ENCODE measurements at places on chromosomes 1 and 21.
A peak's percentile ranks its signal among the peaks of the same experiment; 100 is the strongest.

- DNase-seq: no peak
Measured at GRCh38 chr1:232557096-232557495, 72.8 kb downstream of the SIPA1L2 start.

DNA sequence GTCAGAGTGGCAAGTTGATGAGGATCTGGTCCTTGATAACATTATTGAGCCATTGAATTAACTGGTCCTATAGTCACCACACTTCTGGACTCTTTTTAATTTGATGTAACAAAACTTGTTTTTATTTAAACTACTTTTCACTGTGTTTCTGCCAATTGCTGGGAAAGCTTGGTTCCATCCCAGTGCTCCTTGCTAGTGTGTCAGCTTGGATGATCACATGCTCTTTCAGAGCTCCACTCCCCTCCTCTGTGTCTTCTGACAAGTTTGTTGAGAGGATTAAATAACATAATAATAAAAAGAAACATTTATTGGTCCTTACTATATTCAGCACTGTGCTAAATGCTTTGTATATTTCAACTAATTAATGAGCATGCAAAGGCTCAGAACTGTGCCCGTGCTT, 448.5 kb upstream of the B3GALT2 start:
- no peak for DNase-seq

DNA sequence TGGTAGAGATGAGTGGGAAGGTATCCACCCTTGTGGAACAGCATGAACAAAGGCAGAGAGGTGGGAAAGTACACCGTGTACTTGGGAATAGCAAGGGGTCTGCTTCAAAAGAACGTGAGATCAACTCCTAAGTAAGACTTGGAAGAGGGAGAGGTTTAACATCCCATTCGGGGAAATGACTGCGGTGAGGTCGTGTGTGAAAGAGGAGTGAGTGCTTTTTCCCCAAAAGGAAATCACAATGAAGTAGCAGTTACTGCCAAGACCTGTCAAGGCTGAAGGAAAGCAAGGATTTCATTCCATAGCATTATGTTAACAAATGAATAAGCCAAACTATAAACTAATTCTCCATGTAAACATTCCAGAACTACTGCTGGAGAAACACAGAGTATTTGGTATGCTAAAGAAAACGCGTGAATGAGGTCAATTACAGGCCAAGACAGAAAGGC, 20.0 kb upstream of the SYDE2 start:
- DNase-seq: no peak

GRCh38 chr21:32364796-32365195, 28.0 kb downstream of the URB1 start:
- no peak for DNase-seq

DNA sequence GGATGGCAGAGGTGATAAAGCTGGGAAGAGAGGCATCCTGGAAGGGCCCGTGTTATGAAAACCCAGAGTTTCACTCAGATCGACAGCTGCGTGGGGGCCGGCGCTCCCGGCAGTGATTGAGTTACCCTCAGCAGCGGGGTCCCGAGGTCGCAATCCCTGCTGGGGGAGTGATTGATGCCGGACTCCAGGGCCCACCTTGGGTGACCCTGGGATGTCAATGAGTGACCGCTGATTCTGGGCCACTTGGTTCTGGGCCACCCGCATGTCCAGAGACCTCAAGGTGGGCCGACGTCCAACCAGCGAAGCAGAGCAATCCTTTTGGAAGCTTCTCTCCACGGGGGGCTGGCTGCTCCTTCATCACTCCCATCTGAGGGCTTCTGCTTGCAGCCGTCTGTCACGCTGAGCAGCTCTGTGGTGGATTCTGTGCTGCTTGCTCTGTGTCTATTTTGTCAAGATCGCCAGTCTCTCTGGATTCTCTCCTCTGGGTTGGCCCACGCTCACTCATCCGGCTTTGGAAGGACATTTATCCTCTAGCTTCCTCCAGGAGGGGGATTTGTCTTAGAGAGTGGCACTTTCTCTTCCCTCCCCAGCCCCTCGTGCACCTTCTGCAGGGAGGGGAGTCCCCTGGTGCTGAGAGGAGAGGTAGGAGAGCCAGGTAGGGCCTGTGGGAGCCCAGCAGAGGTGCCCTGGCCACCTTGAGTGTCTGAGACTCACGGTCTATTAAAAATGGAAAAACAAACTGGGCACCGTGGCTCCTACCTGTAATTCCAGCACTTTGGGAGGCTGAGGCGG, 110.9 kb upstream of the C1orf174 start:
- DNase-seq: no peak

DNA sequence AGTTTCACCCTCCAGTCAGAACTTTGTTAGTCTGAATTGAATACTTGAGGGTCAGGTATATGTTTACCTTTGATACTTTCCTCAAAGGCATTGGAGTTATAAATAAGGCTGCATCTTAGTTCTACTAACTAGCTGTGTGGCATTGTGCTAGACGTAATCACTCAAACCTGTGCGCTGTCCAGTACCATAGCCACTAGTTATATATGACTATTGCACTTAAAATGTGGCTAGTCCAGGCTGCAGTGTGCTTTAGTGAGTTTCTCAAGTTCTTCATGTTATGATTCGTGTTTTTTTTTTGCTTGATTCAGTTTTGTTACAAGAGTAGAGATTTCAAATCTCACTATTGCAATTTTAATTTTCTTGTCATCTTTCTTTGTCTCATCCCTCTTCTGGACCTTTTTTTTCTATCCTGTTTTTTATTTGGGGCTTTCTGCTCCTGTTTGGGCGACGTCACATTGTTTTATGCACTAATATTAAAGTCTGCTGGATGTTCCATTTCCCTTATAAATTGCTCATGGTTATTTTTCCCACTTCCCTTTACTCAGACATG, 5.7 kb downstream of the MAN1A2 start:
- no peak for DNase-seq

DNA sequence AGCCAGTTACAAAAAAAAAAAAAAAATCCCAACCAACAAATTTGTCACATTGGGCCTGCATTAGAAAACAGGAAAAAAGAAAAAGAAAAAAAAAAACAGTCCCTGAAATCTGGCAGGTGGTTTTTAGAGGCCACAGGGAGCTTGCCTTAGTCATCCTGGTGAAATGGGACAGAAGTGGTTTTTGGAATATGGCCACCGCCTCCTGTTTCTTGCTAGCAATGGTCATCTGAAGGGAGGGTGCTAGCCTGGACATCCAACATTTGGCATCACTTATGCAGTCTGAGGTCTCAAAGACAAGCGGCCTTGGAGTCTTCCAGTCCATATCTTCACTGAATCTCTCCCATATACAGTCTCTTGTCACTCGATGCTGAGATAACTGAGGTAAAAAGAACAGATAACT, 20.1 kb upstream of the NKAIN1 start:
- no peak for DNase-seq

DNA sequence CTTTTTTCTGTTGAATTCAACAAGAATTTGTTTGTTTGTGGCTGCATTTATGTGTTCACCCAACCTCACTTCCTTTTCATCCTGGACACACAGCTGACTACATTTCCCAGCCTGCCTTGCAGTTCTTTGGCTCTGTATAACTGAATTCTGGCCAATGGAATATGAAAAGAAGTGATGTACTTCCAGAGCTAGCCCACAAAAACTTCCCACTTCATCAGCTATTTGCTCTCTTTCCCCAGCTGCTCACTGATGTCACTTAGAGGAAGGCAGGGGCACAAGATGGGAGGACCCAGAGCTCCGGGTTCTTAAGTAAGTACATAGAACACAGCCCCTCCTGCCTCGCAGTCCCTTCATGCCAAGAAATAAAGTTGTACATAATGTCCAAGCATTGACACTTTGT, 235.0 kb upstream of the FGGY start:
- DNase-seq: no peak

GRCh38 chr1:41268154-41268770, 26.2 kb upstream of the SCMH1 start:
- DNase-seq: peak; percentile 55

GRCh38 chr1:47184822-47185677, 4.8 kb downstream of the PDZK1IP1 start:
- no peak for DNase-seq

DNA sequence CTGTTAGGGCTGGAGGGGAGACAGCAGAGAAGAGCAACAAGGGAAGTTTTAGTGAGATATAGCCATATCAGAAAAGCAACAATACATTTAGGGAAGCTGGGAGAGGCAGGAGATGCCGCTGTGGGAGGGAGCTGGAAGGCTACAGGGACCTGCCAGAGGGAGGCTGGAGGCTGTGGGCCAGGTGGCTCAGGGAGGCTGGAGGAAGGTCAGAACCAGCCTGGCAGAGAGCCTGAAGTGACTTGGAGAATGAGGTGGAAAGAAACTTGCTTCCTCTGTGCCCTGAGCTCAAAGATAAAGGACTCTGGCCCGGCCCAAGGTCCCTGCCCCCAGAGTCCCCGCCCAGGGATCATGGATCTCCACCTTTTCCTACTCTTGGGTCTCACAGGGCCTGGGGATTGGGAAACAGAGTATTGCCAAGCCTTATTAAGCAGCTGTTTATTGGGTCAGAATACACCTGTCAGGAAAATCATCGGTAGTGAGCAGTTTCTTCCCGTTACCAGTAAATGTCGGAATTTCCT, 85.9 kb downstream of the KIF26B start:
- DNase-seq: no peak

GRCh38 chr1:17984583-17984982, 123.0 kb upstream of the IGSF21 start:
- DNase-seq: no peak

DNA sequence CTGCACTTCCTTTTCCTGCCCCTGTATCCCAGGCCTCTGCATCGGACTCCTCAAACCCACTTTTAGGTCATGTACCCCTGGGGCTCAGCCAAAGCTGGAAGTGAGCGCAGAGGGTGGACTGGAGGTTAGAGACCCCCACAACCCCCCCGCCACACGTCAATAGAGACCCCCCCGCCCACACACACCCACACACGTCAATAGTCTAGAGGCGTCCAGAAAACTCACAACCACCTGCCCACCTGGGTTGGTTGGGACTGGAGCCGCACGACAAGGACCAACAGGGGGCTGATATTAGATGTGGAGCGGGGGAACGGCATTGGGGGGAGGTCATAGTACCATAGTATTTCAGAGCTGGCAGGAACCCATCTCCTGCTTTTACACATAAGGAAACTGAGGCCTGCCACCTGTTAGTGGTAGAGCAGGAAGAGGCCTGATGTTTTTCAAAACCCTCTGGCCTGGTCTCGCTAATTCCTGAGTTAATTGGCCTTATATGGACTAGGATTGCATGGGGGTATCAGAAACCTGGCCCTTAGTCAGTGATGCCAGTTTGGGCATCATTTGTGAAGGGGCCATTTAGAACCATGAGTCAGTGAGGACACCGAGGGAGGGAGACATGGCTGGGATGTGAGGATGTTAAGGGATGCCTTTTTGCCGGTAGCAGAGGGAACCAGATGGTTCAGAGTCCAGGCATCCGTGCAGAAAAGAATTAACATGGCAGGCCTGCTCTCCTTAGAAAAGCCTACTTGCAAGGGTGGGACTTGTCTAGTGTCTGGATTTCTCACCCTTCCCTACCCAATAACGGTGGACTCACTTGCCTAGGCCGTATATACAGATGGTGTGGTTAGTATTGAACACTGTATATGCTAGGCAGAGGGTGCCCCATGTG, 1.1 kb downstream of the NENF start:
- DNase-seq: no peak

DNA sequence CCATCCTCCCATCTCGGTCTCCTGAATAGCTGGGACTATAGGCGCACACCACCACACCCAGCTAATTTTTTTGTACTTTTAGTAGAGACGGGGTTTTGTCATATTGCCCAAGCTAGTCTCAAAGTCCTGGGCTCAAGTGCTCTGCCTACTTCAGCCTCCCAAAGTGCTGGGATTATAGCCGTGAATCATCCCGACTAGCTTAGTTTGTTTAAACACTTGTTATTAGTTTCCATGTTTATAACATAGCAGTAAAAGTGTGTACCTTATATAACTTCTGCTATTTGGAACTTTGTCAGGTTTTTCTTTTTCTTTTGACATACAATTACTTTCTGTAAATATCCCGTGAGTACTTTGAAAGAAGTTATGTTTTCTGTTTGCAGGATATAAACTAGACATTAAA, 60.6 kb upstream of the C1orf21 start:
- no peak for DNase-seq

DNA sequence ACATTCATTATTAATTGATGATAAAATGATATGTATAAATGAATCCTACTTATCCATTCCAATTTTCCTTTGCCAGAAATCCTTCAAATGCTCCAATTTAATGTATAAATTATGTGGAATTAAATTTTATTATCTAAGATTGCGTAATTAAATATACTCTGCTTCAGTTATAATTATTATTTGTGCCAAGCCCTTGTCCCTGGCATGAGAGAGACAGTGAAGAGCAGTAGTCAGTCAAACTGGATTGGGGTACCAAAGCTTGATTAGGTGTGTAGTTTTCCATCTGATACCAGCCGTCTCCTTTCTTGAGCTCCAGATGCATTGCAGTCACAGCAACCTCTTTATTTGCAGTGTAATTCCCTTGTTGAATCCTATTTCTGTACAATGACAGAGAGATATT, 22.4 kb upstream of the MTF2 start:
- no peak for DNase-seq

DNA sequence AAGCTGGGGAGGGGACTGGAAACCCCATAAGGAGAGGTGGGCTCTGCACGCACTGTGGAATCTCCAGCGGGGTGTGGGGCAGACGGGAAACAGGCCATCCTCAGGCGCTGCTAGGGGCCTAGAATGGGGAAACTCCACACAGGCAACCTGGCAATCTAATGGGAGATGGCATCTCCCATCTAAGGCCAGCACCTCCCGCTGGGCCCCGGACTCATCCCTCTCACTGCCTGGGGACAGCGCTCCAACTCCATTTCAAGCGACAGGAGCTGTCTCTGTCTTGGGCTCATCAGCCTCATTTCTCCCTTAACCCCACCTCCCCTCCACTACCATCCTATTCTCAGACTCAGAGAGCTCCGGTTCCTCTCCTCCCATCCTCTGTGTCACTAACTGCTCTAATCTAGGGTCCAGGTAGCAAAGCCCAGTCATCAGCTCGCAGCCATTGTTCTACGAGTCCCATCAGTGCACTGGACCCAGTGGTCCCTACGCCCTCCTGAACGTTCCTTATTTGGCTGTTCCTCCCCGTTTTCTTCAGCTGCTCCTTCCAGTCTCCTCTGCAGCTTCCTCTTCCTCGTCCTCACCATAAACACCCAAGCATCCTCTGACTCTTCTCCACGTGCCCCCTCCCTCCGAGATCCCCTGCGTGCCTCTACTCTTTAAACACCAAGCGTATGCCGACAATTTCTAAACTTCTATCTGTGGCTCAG, 93.4 kb upstream of the CASZ1 start:
- DNase-seq: no peak

DNA sequence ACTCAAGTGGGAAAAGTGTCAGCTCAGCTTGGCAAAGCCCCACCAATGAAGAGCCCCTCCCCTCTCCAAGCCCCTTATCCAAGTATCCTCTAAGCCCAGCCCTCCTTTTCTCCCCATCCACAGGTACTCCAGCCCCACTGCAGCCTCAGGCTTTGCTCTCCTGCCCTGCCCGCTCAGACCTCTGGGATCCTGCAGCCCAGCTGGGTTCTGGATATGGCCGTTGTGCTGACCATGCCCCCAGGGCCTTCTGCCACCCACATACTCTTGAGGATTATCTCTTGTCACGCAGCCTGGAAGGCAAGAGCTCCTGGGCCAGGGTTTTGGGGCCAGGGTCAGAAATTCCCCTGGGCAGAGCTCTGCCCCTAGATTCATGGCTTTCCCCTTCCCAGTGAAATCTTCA, 4.7 kb downstream of the SHISA4 start:
- DNase-seq: no peak

GRCh38 chr1:244497805-244498204, 36.7 kb downstream of the CATSPERE start:
- DNase-seq: no peak

- DNase-seq: no peak
Measured at GRCh38 chr1:62230718-62231117, 36.1 kb downstream of the L1TD1 start.
